ENCODE measurements at places on chromosomes 2 and 18.

DNA sequence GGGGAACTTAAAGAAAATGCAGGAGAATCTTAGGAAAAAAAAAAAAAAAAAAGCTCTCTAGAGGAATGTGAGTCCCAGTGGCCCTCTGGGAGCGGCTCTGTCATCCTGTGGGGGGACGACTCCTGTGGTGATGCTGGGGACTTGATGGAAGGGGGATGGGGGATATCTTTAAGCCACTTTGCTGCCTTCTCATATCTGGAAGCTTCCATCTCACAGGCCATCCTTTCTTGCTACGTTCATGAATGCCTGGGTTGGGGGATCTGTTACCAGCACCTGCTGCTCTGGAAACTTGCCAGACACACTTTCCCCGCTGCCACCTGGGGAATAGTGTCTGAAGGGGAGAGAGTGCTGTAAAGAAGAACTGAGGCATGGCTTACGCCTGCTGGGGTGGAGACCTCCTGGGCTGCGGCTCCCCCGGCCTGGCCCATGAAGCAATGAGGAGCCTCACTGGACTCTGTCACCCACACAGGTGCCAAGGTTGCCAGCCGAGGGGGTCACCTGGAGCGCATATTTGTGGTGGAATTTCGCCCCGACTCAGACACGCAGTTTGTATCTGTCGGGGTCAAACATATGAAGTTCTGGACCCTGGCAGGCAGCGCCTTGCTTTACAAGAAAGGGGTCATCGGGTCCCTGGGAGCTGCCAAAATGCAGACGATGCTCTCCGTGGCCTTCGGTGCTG lies 92.8 kb downstream of the RTN4 start:
- DNase-seq: no peak

DNA sequence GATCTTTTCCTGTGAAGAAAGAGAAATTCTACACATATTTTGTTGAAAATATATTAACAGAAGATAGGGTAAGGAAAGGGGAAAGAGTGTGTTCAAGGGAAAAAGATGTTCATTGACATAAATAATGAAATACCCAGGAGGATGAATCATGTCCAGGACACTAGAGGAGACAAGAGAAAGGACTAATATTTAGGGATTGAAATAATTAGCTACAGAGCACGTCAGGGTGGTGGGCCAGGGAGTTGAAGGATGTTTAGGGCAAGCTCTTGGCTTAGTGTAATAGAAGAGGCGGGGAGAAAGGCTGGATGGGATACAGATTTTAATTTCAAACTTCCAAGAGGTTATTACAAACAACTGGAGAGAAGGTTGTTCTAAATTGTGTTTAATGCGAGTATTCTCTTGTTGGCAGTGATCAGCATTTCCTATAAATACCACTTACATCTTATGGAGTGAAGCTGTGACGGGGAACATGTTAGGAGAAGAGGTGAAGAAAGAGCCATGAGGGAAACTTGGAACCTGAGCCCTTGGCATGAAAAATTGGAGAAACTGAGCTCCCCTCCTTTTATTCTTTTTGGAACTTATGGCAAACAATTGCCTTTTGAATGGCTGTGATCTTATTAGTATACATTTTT lies 36.6 kb upstream of the CETN1 start:
- DNase-seq: no peak

DNA sequence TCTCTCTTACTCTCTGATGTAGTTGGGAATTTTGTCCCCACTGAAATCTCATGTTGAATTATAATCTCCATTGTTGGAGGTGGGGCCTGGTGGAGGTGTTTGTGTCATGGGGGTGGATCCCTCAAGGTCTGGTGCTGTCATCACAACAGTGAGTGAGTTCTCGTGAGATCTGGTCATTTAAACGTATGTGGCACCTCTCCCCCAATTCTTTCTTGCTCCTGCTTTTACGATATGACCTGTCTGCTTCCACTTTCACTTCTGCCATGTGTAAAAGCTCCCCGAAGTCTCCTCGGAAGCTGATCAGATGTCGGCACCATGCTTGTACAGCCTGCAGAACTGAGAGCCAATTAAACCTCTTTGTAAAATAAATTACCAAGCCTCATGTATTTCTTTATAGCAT lies 337.8 kb upstream of the CDH2 start:
- DNase-seq: no peak

GRCh38 chr2:24453379-24454073 lies 37.5 kb upstream of the NCOA1 start:
- no peak for DNase-seq

DNA sequence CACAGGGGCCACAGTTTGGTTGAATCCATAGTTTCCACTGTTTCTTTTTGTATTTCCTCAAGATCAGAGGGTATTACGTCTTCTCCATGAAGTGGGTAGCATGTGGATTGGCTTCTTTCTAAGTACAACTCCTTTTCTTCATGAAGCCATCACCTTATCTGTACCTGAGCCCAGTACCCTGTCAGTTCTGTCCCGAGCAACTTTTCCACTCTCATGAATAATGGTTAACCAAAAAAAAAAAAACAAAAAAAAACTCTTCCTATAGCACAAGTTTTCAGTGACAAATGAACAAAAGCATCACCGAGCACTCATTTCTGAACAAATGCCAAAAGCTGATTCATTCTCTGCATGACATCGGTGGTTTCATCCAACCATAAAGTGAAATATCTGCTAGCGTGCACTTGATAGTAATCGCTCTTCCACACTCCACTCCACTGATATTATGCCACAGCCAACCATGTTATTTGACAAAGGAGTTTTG lies 53.0 kb upstream of the CCDC150 start:
- DNase-seq: peak; percentile 58

DNA sequence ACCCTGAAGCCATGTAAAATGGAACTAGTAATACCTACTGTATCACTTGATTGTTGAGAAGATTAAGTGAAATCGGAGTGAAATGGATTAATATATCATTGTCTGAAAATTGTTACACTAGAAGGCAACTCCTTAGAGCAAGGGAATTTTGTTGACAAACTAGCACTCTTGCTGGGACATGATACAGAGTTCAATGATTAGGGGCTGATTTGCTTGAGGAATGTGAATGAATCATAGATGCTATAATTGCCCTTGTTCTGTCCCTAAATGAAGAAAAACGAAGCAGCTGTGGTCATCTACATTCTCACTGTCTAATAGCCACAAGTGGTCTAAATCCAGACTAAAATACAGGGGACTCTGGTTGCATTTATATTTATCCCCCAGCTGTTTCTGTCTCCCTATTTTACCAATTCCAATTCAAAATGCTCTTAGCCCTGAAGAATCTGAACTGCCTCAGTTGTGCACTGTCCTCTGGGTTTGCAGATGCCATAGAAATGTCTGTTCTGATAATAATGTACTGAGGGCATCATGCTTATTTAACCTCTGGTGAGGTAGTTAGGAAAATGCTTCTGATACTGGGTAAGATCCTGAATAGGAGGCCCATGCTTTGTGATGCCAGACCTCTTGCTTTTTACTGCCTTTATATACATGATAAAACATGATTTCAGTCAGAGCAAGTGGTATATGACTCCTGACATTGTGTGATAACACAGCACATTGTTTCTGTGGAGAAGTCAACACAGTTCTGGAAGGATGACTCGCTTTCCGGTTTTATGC lies 382.1 kb downstream of the NRXN1 start:
- peak; percentile 0 for DNase-seq

DNA sequence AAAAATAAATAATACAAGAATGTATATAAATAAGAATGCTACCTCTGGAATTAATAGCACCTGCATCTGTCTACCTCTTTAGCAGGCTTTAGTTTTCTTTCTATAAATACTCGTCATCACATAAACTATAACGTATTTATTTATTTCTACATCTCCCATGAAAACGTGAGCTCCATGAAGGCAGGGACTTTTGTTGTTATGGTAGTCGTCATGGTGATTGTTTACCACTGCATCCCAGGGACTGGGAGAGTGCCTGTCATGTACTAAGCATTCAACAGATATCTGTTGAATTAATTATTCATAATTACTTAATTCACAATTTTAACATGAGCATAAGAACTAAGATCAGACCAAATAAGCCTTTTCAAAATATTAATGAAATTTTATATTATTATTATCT lies 386.6 kb downstream of the NRXN1 start:
- DNase-seq: no peak

GRCh38 chr18:11955239-11956029 lies 25.9 kb upstream of the IMPA2 start:
- DNase-seq: peak; percentile 89

DNA sequence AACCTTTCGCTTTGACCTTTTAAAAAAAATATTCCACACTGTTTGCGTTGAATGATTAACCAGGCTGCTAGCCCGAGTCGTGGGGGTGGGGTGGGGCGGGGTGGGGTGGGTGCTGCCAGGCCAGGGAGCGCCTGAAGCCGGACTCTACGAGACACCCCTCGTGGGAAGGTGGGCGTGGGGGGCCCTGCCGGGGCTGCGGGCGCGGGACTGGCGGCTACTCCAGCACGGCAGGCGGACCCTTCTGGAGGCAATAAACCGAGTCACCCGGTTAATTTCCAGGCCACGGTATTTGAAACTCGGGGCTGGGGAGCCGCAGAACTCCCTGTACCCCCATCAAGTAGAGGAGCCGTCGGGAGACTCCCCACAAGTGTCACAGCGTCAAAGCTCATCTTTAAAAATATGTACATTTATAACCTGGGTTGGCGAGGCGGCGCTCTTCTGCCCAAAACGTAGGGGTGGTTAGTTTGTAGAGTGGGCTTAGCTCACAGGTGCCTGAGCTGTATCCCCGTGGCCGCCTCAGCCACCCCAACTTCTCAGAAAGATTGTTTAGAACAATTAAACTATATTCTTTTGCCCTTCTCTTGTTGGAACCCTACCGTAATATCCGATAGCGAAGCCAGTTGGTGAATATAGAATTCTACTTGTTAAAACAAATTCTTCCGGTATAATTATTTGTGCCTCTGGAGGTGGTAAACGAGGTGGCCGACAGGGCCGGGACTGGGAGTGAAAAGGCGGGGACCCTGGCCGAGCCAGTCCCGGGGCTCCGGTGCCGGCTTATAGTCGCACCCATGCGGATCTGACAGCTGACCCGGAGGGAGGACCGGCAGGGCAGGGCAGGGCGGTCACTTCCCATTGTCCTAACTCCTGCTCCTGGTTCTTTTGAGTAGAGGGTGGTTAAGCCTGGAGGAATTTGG lies 1.4 kb downstream of the B3GNT2 start:
- DNase-seq: peak; percentile 30

DNA sequence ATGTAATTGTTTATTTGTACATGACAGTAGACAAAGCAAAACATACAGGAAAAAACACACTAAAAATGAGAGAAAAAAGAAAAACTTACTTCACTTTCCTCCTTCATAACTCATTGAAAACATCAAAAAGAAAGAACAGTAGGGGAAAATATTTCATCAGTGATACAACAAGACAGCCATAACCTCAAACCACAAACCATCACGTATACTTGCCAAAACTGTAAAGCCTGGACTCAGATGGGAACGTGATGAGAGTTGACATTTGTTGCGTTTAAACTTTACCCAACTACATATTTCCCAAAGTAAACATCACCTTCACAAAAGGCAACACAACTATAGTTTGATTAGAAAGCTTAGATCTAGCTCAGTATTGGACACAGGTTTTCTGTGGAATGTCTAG lies 278.2 kb upstream of the COL3A1 start:
- DNase-seq: no peak

DNA sequence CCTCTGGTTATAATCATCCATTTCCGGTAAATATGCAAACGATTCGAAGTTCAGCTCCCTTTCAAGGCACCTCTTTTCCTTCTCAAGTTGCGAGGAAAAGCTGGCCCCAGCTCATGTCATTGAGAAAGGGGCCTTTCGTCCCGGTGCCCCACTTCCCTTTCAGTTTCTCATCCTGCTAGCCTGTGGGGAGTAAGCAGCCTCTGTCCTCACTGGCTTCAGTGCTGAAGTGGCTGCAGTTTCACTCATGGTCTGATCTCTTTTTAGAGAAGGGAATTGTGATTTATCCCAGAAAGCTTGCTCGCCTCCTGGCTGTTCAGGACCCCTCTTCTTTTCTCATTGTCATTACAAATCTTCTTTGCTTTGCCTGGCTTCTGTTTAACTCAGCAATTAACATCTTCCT lies 207.5 kb downstream of the NR4A2 start:
- no peak for DNase-seq

GRCh38 chr2:1929001-1929400 lies 184.7 kb upstream of the PXDN start:
- no peak for DNase-seq

DNA sequence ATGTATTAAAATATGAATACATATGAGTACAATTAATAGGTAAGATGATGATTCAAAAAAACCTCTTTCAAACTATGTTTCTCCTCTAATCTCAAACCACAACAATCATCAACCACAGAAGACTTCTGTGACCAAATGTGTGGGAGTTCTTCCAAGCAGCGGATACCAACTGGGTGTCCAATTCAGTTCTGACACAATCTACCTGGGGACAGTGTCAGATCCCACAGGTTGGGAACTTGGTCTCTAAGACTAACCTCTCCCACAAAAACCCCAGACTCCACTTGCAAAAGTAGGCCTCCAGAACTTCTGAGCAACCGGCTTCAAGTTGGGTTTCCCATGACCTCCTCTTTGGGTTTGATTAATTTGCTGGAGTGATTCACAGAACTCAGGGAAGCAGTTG lies 26.9 kb downstream of the FASTKD1 start:
- DNase-seq: no peak

- peak; percentile 81 for DNase-seq
Observed at GRCh38 chr2:204024503-204024902, 87.9 kb downstream of the ICOS start.

GRCh38 chr2:47300609-47301276 lies 102.2 kb upstream of the MSH2 start:
- no peak for DNase-seq

DNA sequence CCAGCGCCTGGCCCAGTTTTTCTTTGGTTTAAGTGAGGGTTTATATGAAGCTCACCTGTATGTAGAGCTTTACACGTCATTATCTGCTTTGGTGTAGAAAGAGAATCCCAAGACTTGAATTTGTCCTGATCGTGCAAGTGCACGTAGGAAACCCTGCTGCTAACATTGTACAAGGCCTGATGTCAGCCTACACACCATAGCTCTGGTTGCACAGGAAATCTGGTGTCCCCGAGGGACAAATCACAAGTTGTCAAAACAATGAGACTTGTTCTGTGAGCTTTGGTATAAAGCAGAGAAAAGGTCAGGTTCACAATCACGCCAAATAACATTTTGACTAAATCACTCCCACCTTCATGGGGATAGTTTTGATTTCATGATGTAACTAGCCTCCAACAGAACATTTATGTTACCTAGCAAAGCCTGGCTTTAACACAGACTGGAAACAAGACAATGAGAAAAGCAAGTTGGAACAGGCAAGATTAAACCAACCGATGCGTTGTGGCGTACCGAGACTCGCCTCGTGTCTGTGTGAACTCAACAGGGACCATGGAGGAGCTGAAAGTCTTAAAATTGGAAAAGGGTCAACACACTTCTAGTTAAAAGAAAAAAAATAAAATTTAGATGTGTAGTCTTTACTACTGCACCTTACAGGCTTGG lies 41.4 kb downstream of the ZAP70 start:
- DNase-seq: peak; percentile 17
